ENCODE measurements at places on chromosomes 3 and 15.
A peak's percentile ranks its signal among the peaks of the same experiment; 100 is the strongest.

DNA sequence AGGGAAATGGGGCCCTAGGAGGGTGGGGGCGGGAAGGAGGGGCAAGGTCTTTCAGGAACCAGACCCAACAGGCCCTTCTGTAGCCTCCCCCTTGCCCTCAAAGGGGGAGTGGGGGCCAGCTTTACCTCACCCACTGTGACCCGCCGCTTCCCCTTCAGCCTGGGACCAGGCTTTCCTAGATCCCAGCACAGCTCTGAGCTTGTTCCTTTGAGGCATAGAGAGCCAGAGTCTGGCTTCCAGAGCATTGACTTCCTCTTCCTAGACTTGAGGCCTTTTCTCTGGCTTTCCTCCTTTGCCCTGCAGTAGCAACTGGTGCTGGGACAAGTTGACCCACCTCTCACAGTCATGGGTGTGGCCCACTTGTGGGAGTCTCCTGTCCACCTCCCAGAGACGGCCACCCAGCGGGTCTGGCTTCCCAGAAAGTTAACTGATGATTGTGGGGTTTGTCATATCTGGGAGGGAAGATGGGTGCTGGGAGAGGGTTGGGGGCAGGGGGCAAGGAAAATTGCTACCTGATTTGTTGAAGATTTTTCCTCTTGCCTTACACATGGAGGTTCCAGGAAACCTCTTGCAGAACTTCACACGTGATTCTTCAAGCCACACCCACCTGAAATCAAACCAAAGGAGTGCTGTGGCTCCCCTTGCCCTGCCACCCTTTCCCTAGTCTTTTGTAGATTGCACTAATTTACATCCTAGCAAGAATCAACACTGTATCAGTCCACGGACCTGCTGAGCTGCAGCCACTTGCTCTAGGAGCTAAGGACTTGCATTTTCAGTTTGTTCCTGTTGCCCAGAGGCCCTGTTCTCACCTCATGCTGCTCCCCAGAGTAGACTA lies 4.1 kb upstream of the CHST14 start:
- DNase-seq = no peak

DNA sequence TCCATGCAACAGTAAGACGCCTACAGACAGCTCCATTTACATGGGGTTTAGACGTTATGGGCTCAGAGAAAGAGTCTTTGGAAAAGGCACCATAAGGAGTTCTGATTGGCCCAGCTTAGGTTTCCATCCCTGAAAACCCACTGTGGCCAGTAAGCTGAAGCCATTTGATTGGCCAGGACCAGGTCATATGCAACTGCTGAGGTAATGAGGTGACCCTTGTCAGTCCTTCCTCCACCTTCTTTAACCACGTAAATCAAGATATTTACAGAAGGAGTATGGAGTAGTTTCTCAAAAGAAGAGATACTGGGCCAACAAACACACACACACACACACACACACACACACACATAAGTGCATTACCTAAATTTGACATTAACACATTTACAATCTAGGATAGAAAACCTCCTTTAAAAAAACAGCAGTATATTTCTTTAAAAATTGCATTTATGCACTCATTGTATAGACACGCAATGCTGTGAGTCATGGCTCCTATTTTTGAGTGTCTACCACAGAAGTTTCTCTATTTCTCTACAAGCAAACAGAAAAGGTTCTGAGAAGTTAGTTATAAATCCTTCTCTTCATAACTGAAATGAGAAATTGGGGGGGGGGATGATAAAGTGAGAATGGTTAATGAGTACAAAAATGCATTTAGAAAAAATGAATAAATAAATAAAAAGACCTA lies 16.3 kb upstream of the MB21D2 start:
- DNase-seq = peak; percentile 63

DNA sequence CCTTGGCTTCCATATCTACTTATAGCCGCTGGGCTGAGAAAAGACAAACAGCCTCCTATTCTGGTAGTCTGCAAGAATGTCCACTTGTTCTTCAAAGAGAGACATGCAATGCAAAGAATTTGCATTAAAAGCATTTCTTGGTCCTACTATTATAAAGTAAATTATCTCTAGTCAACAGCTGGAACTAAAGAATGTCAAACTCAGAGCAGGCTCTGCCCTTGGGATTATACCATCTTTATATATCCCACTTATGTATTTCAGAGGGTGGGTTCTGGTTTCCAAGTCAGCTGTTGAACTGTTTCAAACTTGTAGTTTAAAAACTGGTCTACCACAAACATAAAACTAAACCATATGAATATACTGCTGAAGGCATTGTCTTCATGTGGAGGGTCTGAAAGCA lies 7.0 kb upstream of the ACTC1 start:
- DNase-seq = no peak

GRCh38 chr3:31550452-31551251 lies 17.9 kb downstream of the STT3B start:
- peak; percentile 24 for DNase-seq

DNA sequence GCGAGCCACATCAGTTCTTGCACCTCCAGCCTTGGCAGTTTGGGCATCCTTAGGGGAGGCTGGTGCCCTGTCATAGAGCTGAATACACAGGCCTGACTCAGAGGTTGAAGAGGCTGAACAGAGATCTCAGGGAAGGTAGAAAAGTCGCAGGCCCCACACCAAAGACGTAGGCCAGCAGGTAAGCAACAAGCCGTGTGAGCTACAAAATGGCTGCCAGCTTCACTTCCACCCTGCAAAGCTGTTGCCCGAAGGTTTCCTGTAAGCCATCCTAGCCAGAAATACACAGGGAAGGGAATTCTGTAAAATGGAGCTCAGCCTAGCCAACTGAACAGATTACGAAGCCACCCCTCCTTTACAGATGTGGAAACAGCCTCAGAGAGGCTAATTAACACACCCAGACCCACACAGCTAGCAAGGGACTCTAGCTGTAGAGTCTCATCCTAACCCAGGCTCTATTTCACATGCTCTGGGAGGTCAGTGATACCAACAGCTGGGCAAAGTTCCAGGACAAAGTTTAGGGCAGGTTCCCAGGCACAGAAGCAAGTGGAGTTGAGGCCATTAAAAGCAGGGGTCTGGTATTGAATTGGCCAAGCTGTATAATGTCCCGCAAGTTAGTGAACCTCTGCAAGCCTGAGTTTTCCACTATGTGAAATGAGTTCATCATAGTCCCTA lies 66.3 kb upstream of the RASGRF1 start:
- no peak for DNase-seq

DNA sequence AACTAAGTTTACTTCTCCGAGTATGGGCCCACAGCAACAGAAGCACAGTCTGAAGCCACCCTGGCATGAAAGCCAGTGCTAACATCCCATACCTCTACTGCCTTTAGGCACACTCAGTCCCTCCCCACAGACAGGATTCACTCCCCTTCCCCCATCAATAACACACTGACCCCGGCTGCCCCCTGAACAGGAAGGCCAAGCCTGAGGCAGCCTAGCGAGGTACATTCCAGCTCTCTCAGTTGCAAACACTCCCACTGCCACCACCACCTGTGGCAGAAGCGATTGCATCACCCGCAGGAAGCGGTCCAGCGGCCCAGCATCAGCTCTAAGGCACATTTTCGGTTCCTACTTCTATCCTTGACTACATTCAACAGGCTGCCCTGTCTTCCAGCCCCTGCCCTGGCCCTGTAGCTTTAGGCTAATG lies 7.0 kb upstream of the BMF start:
- DNase-seq = no peak

DNA sequence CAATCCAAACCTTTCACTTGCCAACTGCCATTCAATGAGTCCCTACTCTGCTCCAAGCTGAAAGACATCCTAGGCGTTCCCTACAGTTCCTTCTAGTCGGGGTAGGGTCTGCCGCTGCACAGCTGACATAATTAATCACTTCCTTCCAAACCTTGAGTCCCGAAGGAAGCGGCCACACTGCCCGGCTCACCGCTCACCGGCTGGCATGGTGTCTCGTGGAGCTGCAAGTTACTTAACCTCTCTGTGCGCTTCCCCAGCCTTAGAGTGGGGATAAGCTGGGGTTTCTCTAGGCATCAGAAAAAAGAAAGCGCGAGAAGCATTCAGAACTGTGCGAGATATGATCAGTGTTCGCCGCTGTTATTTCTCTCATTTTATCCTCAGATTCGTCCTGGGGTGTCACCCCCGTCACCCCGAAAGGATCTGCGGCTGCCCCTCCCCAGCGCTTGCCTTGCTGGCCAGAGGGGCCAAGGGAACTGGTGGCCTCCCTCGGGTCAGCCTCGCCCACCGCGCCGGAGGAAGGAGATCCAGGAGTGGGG lies 748 bp downstream of the MRPS25 start:
- peak; percentile 7 for DNase-seq

GRCh38 chr15:68623301-68623892 lies 44.6 kb downstream of the CORO2B start:
- DNase-seq = no peak

DNA sequence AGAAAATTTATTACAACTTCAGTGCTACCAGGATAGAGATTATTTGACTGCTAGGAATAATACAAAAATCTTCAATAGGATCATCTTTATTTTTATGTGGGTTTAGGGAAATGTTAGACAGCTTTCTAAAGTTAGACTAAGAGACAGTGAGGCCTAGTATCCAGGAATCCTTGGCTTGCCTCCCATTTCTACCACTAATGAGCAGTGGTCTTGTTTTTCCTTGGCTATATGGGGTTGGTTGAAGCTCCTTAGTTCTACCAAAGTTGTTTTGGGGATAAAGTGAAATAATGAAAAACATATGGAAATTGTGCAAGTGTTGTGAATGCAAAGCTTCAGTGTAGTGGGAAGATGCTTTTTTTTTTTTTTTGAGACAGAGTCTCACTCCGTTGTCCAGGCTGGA lies 16.8 kb downstream of the AP4E1 start:
- peak; percentile 78 for DNase-seq

- DNase-seq = peak; percentile 54
Measured at GRCh38 chr3:79461129-79461792, 306.5 kb downstream of the ROBO1 start.

DNA sequence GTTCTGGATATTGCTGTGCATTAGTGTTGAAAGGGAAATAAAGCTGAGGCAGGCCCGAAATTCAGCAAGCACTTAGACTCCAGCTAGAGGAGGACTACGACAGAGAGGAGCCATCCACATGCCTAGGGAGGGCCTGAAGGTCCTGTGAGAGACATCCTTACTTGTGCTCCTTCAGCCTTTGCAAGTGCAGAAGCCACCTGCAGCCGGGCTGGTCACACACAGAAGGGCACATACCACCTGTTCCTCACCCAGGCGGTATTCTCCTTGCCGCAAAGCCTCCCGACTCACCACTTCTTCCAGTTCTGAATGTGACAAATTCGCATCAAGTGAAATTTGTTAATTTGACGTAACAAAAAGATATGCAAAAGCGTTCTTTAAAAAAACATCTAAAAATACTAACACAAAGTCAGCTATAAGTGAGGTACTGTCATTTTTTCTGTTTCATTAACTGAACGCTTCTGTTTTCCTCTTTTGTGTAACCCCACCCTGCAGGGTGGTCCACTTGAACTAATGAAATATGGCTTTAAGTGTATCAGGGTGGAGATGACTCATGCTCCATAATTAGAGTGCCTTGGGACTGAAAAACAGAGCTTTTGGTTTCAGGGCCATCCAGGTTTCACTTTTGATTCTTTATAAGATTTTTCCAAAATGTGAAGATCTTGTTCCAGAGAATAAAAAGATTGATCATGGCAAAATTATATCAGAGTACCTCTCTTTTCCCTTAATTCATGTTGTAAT lies 467.9 kb upstream of the ATP11B start:
- DNase-seq = peak; percentile 49

DNA sequence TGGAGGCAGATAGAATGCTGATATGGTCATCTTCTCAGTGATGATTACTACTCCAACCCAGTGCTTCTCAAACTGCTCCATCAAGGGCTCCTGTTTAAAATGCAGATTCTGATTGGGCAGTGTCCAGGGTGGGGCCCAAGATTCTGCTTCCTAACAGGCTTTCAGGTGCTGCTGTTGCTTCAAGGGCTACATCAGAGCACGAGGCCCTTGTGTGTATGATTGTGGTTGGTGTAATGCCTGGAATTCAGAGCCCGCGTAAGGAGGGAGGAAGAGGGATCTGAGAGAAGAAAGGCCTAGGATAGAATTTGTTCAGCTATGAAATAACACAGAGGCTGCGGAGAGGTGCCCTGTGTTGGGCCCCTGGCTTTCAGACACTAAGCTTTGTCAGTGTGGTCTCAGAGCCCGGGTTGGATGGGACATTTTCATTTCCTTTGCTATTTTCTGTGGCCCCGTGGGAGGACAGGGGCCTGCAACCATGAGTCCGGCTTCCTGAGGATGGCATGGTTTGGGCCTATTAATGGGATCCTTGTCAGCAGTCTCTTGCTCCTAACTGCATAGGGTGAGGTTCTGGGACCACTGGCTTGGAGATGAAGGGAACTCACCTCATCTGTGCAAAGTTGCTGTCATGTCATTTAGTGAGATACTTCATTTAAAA lies 53.0 kb downstream of the ATP1B3 start:
- DNase-seq = no peak

DNA sequence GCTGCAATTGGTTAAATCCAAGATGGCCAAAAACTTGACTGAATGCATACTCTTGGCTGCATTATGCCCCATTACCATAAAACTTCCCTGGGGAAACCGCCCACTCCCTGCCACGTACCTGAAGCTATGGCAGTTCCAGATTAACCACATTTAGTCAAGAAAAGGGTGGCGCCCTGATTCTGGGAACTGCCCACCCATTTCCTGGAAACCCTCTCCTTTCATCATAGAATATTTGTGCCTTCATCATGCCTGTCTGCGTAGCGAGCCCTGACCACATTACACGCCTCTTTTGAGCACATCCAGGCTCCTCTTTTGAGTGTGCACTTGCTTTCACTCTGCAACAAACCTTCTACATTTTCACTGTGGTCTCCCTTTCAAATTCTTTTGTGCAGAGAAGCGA lies 5.2 kb downstream of the LINS1 start:
- no peak for DNase-seq

DNA sequence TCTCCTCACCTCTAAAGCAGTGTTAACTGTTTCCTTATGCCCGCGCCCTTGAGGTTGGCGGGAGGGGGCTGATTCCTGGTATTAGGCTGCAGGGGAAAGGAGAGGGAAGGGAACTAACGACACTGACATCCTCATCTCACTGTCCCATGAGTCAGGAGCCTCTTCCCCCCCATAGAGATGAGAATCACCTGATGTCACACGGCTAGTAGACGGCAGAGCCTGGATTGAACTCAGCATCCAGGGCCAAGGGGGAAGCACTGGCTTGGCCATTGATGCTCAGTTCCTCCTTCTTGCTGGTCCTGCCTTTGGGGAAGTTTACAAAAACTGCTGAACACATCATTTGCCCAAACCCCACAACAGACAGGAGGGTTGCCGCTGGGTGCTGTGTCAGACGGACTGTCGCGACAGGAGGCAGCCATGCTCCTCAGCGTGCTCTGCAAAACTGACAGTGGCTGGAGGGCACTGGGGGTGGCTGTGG lies 38.5 kb downstream of the IDH2 start:
- no peak for DNase-seq

GRCh38 chr3:132966374-132966773 lies 71.8 kb upstream of the TMEM108 start:
- DNase-seq = no peak

GRCh38 chr15:61336026-61336638 lies 107.0 kb upstream of the RORA start:
- no peak for DNase-seq

- no peak for DNase-seq
Measured at GRCh38 chr15:61057376-61057775, 171.7 kb downstream of the RORA start.

- DNase-seq = peak; percentile 82
Measured at GRCh38 chr3:30770387-30770786, 124.1 kb downstream of the GADL1 start.

- DNase-seq = no peak
Measured at GRCh38 chr3:23385327-23385726, 182.2 kb downstream of the UBE2E2 start.

Data from fibroblast of skin of right quadriceps (primary cell).